Stimulated activated CD4-positive, alpha-beta T cell treated with anti-CD3 and anti-CD28 coated beads, Interleukin-12 subunit alpha, Interleukin-12 subunit beta, amount 100 ng/mL, for 4 hours (primary cell): ENCODE measurements at places on chromosomes 12 and 14.

DNA sequence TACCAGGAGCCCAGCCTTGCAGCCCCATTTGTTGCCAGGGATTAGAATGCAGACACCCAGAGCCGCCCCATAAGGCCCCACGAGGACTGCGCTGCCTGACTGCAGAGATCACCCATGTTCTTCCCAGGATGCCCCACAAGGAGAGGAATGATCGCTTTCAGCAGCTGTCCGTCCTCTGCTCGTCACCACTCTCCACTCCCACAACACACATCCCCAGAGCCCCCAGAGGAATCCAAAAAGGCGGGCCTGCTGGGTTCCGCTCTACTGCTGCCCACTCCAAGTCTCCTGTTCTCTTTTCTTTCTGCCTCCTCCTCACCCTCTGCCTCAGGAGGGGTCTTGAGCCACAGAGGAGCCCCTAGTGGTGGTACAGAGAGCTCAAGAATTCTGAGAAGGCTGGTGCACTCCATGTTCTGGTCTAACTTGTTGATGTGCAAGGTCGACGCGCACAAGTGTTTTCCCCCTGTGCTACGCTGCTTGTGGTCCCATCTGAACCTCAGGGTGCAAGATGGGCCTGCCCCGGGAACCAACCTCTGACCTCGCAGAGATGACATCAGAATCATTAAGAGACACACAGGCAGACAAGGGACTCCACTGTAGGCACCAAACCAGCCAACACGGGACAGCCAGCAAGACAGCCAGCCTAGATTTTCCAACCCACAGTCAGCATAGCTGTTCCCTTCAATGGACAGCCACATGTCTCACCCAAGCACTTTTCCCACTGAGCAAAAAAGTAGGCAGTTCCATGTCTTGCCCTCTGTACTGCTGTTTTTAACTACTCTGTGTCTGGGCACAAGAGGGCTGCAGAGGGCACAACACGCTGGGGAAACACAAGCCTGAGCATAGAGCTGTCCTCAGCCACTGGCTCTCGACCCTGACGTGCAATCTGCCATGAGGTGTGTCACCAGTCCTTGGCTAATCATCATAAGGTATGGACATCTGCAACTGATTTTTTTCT lies 29.9 kb downstream of the PXN start:
- DNase-seq, result no peak

GRCh38 chr14:61452452-61452851 lies 131.1 kb downstream of the PRKCH start:
- no peak for DNase-seq

DNA sequence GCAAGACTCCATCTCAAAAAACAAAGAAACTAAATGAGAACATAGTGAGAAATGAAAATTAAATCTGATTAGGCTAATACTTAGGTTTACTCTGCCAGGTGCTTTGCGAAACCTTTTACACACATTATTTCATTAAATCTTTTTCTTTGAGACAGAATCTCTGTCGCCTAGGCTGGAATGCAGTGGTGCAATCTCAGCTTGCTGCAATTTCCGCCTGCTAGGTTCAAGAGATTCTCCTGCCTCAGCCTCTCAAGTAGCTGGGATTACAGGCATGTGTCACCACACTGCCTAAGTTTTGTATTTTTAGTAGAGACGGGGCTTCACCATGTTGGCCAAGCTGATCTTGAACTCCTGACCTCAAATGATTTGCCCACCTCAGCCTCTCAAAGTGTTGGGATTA lies 21.9 kb upstream of the EEA1 start:
- no peak for DNase-seq

GRCh38 chr12:116937640-116938039 lies 26.9 kb downstream of the FBXW8 start:
- no peak for DNase-seq

DNA sequence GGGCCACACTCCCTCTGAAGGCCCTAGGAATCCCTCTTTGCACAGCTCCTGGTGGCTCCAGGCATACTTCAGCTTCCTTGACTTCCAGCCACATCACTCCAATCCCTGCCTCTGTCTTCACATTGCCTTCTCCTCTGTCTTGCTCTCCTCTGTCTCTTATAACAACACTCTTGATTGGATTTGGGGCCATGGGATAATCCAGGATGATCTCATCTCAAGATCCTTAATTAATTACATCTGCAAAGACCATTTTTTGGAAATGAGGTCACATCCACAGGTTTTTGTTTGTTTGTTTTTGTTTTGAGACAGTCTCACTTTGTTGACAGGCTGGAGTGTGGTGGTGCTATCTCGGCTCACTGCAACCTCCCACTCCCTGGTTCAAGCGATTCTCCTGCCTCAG lies 88.7 kb downstream of the TMTC1 start:
- DNase-seq, result no peak

DNA sequence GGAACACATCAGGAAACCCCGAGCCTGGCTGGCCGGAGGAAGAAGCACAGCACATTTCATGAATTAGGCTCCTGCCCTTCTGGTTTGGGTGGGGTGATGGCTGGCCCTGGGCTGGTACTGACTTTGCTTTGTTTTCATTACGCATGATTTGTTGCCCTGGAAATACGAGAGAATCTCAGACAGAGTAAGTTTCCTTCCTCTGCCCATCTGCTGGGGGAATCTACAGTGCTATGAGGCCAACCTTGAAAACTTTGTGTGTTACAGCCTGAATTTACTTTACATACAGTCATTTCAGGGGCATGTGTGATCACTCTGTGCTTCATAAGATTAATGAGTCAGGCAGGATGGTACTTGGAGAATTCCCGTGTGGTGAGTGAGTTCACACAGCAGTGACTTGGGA lies 20.5 kb upstream of the SLC5A8 start:
- no peak for DNase-seq

DNA sequence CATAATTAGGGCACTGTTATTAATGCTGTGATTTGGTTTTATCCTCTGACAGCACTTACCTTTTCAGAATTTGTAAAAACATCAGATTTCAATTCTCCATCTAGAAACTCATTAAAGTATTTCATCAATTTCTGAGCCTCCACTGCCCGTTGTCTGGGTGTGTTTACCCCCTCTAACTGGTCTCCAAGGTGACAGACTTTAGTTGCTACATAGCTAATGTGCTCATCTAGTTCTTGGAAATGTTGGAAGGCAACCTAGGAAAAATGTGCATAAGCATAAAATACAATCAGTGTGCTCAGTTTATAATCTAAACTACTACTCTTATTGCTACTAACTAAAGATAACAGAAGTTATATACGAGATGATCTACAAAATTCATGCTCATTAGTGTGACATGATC lies 24.6 kb downstream of the EXOC5 start:
- no peak for DNase-seq

DNA sequence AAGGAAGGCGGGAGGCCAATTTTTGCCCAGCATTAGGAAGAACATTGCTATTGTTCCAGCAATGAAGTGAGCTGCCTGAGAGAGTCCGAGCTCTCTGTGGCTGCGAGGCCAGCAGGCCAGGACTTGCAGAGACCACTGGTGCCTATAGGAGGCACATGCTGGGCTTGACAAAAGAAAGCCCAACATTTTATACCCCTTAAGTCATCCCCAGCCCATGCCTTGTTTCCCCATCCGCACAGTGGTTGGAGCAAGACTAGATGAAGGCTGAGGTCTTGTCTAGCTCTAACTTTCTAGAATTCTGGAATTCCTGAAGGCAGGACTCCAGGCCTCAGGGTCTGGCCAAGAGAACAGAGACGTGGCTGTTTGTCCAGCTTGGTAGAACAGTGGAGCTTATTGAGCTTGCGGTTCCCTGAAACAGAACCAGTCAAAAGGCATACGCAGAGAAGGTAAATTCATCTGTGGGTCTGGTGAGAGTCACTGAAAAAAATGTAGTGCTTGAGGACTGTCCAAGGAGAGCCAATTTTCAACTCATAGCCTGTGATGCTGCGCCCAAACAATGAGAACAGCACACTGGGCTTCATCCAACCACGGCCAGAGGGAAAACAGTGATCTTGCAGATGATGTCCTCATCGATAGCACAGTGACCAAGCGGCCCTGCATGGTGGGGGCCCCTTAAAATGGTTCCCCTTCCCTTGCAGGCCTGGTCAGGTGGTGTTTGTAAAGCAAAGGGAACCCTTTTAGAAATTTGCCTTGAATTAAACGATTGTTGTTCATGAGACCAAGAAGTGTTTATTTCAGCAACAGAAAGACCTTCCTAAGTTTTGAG lies 27.1 kb upstream of the COL2A1 start:
- no peak for DNase-seq

DNA sequence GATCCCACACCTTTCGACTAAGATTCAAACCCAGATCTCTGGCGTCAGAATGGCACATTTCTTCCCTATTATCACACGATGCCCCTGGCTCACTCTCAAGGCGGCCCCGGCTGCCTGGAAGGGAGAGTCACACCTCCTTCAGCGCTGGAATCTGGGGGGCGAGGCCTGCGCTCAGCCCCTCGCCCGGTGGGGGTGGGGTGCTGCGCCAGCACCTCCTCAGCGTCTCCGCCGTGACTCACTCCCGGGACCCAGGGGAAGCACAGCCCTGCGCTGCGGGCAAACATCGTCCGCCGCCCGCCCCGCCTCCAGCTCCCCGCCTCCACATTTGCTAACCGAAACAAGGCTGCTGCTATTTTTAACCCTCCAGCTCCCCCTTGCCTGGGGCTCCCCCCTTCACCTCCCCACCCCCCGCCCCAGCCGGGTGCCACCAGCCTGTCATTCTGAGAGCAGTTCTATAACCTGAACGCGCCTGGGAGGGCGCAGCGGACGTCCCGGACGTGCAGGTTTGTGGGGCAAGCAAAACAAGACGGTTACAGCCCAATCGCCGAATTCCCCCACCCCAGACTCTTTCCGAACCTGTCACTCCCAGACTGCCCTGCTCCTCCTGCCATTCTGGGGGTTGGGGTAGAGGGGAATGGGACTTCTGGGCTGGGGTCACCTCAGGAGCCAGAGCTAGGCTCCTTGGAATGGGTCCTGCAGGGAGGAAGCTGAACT lies 6.7 kb downstream of the HDAC7 start:
- peak; percentile 91 for DNase-seq

DNA sequence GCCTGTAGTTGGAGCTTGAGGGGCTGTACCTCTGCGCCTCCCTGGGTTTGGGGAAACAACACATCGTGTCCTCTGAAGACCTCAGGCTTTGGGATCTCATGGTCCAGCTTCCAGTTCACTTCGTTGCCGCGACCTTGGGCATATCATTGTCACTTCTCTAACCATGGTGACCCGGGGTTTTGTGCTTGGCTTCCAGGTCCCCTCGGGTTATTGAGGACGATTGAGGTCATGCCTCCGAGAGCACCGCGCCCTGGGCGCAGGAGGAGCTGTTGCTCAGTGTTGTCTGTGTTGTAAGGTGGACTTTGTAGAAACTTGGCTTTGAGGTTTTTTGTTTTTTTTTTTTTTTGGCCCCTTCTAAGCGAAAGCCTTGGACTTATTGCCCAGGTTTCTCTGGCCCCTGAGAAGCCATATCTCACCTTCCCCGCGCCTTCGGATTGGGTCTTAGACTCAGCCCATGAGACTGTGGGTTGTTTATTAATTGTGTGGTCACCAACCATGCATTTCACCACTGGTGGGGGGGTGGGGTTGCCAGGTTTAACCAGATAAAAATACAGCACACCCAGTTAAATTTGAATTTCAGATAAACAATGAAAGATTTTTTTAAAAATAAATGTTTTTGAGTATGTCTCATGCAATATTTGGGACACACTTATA lies 2.6 kb downstream of the BCL7A start:
- DNase-seq, result no peak

DNA sequence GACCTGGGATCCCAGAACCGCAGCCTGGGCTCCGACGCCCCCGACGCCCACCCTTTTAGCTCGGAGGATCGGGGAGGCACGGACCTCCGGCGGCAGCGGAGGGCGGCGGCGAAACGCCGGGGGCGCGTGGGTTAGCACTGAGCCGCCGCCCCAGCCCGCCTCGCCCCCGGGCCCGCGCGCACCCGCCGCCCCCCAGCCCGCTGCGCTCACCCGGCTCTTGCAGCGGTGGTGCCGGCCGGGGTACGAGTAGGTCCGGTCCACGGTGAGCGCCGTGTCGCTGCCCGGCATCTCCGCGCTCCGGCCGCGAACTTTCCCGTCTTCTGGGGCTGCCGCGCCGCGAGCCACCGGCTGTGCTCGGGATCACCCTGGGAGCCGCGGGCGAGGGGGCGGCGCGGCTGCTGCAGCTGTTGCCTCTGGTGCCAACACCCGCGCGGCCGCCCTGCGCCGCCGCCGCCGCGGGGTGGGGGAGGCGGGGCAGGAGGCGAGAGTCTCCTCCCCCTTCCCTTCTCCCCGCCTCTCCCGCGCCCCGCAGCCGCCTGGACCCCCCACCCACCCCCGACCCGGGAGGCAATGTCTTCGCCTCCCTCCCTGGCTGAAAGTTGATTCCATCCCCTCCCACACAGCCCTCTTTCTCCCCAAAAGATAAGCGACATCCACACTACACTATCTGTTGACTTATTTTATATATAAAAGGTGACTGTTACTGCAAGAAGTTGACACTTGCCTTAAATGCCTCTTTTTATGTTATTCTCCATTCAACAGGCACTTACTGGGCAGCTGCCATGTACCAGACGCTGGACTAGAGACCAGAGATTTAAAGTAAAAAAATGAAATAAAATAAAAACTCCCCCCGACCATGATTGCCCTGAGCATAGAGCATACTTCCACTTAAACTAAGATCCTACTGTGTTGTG lies at the start of gene TMCC3:
Gene TMCC3 (minus strand): TSS at position 415 of the 914 bp plus-strand sequence. CDS start 127 bp downstream, at position 288.
- peak; percentile 20 for DNase-seq

DNA sequence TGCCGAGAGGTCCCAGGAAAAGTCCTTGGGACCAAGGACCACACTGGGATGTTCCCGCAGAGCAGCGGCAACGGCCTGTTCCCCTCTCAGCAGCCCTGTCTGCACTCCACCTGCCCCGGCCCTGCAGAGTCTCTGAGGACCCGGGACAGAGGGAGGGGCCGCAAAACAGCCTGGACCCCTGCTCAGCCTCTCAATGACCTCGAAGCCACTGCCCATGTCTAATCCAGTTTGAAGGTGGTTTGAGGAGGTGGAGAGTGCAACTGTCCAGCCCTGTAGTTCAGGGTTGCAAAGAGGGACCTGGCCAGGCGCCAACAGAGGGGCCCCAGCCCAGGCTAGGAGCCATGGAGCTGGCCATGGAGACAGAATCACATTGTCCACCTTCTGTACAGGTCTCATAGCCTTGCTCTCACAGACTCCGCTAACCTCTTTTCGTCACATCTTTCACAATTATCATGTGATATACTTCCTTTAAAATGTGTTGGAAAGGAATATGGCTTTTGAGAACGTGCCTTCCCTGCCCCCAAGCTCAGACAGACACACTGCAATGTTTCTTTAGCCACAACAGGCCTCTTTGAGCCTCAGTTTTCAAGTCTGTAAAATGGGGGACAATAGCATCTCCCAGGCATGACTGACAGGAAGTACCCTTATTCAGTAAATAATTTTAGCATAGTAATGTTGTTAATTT lies 49.3 kb downstream of the ACTN1 start:
- no peak for DNase-seq

DNA sequence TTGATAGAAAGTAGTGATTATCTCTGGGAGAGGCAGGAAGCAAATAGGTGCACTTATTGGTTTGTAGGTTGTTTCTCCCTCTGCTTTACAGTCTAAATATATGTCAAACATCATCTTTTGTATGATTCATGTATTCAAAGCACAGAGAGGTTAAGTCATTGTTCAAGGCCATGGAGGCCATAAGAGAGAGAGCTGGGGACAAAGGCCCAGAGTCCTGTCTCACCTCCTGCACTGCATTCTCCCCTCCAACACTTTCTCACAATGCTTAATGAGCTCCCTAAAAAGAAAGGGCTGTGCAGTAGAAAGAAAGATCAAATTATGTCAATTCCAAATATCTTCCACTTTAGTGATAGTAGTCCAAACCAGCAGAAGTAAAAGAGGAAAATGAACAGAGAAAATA lies 180.4 kb upstream of the DIO3 start:
- no peak for DNase-seq
